GM12891 (cell line): ENCODE measurements at places on chromosomes 5 and 9.
A peak's percentile ranks its signal among the peaks of the same experiment; 100 is the strongest.

DNA sequence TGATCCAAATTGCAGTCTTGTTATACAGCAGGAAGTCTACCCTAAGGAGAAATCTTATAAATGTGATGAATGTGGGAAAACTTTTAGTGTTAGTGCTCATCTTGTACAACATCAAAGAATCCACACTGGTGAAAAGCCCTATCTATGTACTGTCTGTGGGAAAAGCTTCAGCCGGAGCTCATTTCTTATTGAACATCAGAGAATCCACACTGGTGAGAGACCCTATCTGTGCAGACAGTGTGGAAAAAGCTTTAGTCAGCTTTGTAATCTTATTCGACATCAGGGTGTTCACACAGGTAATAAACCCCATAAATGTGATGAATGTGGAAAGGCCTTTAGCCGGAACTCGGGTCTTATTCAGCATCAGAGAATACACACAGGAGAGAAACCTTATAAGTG lies 10.4 kb downstream of the ZNF189 start:
- DNase-seq: no peak

DNA sequence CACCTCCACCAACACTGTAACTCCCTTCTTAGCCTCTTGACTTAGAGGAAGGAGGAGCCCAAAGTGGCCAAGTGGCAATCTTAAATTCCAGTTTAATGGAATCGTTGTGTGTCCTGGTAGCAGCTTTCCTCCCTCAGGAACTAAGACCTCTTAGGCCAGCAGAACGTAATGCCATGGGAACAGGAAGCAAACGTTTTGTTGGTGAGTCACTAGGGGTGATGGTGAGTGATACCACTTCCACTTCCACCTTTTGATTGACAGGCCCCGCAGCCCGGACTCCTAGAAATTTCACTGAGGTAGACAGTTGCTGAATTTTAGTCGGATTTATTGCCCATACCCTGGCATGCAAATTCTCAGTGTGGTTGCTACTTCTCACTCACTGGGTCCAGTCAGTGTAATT lies 94.2 kb upstream of the FBN2 start:
- DNase-seq: no peak

GRCh38 chr9:124394167-124394566 lies 21.1 kb downstream of the PSMB7 start:
- peak; percentile 16 for DNase-seq

DNA sequence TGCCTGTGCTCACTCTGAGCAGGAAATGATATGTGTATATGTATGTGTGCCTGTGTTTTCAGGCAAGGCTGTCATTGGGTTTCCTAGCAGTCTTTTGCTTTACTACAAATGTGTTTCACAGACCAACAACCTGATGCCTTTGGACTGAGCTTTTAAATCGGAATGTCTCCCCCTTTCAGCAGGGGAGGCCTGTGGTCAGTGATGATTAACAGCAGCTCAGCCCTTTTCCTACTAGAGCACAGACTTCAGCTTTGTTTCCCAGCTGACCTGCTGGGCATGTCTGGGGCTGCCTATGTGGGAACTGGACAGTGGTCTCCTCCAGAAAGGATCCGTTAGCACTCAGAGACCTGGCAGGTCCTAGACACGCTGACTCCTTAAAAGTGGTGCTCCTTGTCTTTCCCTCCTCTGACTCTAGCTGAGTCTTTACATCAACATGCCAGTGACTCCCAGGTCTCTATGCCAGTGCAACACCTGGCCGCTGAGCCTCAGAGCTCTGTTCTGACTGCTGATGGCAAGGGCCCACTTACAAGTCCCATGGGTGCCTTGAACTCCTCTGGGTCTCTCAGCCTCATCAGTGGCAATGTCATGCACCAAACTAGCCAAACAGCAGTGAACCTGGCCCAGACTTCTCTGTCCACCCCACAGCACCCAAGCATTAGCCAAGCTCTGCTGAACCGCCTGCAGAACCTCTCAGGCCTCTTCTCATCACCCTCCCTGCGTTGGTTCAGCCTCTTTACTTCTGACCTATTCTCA lies 7.7 kb downstream of the MACROH2A1 start:
- DNase-seq: no peak

DNA sequence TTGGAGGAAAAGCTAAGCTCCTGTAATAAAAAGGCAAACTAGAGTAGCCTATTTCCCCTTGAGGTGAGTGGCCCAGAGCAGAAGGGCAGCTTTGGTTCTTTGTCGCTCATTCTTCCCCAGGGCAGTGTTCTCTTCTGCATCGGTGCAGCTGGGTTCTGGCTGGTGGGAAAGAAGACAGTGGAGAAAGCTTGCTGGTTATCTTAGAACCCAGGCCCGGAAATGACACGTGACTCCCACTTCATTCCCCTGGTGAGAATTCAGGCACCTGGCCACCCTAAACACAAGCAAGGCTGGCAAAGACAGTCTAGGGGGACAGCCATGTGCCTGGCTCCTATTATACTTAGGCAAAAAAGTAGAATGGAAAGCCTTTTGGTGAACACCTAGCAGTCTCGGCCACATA lies 32.5 kb upstream of the GSN start:
- DNase-seq: no peak

GRCh38 chr5:109863752-109864151 lies 174.0 kb downstream of the MAN2A1 start:
- DNase-seq: no peak

- DNase-seq: no peak
Measured at GRCh38 chr9:125238127-125238914, 2.8 kb downstream of the HSPA5 start.

GRCh38 chr5:169657127-169657526 lies 20.1 kb downstream of the DOCK2 start:
- no peak for DNase-seq

- DNase-seq: no peak
Measured at GRCh38 chr5:178416206-178416882, 173.8 kb downstream of the COL23A1 start.

GRCh38 chr5:58496488-58496887 lies 5.3 kb downstream of the GAPT start:
- DNase-seq: no peak

- DNase-seq: no peak
Measured at GRCh38 chr5:149685494-149685893, 44.6 kb upstream of the PPARGC1B start.

DNA sequence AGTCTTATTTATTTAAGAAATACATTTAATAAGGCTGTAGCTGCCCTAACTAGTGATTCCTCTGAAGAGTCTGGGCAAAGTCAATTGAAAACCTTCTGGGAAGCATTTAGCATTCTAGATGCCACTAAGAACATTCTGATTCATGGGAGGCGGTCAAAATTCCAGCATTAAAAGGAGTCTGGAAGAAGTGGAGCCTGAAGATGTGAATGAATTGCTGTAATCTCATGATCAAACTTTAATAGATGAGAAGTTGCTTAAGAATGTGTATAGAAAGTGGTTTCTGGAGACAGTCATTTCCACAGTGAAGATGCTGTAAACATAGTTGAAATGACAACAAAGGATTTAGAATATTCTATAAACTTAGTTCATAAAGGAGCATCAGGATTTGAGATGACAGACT lies 61.4 kb downstream of the WDR41 start:
- DNase-seq: no peak

DNA sequence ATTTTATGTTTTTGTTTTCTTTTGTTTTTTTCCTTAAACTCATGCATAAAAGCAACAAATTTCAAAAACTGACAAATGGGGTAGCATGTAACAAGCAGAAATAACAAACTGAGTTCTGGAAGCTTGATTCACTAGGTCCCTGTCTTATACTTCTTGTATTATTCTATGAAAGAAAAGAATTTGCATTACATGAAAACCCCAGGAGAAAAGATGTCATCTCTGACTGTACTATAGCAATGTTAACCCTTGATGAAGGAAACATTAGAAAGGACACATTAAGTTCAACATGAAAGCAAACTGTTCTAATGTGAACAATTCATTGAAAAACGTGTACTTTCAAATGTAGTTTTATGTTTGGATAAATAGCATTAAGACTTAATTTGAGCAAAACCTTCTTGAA lies 9.2 kb downstream of the RAB14 start:
- DNase-seq: no peak

- DNase-seq: no peak
Measured at GRCh38 chr5:163861670-163862069, 356.3 kb downstream of the MAT2B start.

DNA sequence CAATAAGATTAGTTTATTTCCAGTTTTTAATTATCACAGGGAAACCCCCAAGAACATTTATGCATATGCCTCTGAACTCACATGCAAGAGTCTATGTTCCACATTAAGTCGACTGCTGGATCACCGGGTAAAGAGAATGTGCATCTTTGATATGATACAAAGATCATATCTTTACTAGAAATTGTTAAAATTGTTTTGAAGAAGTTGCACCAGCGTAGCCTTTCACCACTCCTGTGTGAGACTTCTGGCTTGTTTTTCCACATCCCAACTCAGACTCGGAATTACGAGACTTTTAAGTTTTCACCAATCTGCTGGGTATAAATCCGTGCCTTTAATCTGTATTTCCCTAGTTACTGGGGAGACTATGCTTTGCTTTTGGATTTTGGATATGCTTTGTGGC lies 113.2 kb downstream of the CEMIP2 start:
- no peak for DNase-seq

DNA sequence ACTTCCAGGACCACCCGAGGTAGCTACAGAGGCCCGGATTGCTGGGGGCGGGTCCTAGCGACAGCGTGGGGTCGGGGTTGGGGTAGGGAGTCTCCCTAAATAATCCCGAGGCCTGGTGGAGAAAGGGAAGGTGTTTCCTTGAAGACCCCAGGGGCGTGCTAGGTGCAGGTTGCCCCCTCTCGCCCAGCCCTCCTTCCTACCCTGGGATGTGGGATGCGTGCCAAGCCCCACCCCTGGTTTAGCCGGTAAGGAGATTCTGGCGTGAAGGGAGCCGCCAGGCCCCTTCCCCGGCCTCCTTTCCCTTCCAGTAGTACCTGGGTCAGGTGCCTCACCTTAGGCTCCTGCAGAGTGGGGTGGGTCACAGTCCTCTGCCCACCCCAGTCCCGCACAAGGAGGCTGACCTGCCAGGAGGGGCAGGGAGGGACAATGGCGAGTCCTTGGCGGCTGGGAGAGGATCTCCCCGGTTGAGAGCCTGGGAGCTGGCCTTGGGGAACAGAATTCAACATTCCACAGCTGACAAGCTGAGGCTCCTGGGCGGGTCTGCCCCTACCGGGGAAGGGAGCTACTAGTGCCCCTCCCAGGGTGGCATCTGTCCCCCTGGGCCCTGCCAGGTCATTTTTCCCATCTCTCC lies 674 bp downstream of the TSPAN17 start:
- DNase-seq: no peak

DNA sequence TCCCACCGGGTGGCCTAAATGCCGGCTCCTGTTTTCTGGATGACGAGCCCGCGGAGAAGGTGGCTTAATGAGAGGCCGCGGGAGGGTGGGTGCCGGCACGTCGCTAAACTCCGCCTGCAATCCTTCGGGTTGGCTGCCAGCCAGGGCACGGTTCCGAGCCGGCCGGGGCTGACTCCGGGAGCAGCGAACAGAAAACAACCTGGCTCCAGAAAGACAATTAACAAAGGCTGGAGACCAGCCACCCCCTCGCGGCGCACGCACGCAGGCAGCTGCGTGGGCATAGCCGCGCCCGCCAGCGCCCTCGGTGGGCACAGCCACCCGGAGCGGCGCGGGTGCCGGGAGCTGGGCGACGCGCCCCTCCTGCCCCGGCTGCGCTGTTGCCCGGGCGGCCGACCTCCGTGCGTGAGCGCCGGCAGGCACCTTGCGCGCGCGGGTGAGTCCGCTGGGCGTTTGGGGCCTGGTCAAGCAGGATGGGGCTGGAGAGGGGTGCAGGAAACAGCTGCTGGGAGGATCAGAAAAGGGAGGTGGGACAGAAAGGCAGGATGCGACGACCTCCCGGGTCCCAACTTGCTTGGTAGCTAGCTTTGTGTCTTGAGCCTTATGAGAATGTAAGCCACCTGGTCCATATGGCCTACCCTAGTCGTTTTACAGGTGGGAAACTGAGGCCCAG lies at the start of gene ARHGEF37:
ARHGEF37 (plus strand) TSS at position 307 of the 670 bp plus-strand sequence. CDS start 16,272 bp downstream, outside the sequence.
- DNase-seq: peak; percentile 22

DNA sequence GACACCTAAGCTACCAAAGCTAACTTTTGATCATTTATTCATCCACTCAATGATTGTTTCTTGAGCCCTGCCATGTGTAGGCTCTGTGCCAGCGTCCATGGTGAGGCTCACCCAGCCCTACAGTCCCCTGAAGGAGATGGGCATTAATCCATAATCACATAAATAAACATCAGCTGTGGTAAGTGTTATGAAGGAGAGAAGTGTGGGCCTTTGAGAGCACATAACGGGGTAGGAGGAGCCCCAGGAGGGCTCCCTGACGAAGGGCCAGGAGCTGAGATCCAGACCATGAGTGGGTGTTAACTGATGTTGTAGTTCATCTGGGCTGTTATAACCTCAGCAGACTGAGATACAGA lies 53.9 kb upstream of the AFAP1L1 start:
- DNase-seq: no peak

- DNase-seq: no peak
Measured at GRCh38 chr5:86918246-86918645, 300.5 kb downstream of the COX7C start.

- no peak for DNase-seq
Measured at GRCh38 chr5:157273131-157273556, 7.2 kb downstream of the CYFIP2 start.

DNA sequence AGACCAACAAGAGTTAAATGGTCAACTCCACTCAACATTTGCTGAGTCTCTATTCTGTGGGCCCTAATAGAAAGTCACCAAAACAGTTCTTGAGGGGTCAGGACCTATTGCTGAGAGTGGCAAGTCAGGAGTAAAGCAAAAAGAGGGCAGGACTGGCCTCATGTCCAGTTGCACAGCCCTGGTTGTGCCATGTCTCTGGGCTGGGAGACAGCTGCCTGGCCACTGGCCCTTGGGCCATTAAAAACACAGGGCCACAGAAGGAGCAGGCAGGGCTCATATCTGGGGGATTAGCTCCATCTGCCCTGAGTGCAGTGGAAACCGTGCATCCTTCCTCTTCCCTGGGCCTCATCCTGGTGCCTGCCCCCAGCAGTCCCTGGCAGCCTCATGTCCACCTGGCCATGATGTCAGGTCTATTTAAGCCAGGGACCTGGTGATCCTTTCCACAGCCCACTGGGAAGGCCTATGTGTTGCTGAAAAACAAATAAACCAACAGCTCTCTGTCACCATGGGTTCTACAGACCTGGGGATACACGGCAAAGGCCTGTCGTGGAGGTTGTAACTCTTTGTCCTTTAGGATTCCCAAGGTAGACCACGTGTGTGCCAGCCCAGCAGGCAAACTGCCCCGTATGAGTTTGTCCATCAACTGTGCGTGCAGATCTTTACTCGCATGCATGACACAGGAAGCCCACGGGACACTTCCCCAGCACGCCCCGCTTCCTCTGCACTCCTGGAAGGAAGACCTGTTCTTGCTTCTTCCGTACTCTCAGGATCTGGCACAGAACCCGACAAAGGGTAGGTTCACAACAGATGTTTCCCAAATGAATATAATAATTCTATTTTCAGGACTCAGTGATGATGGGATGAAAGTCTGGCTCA lies 148.8 kb downstream of the MTX3 start:
- DNase-seq: no peak

- no peak for DNase-seq
Measured at GRCh38 chr5:134018154-134018985, 13.6 kb upstream of the VDAC1 start.

DNA sequence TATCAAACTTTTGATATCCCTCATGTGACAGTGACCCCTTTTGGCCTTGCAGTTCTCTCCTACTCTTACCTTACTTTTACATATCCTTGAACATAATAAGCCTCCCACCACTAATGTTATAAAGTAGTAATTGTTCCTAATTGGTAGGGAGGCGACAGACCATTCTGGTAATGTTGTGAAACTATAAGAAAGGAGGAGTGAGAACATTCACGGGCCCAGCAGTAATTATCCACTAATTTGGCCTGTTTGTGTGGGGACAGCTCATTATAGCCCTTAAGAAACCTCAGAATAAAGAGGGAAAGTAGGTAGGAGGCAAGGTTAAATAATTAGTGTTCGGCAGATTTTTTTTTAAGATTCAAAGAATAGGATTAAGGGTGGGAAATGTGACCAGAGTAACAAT lies 1046.5 kb upstream of the ARRDC3 start:
- no peak for DNase-seq
